ENCODE measurements at places on chromosomes 2 and 18. TPM values are rescaled to one million over a fixed set of nuclear protein-coding genes. Genes with fewer than 3 reads are reported as not detected.

DNA sequence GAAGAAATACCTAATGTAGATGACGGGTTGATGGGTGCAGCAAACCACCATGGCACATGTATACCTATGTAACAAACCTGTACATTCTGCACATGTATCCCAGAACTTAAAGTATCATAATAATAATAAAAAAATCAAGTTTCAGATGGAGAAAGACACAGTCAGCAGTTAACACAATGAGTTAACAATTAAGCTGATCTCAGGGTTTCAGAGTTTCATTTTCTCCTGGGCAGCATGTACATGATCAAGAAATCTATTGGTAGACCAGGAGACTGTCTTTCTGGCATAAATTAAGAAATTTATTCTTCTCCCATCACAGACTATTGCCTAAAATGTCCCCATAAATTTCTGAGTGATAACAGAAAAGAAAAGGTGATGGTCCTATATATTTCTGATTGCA, 155.3 kb downstream of the RAD51AP2 start:
- DNase-seq: no peak

Gene CACNB4
- 15.3 TPM for total RNA-seq

Gene POTEC
- not detected for total RNA-seq

DNA sequence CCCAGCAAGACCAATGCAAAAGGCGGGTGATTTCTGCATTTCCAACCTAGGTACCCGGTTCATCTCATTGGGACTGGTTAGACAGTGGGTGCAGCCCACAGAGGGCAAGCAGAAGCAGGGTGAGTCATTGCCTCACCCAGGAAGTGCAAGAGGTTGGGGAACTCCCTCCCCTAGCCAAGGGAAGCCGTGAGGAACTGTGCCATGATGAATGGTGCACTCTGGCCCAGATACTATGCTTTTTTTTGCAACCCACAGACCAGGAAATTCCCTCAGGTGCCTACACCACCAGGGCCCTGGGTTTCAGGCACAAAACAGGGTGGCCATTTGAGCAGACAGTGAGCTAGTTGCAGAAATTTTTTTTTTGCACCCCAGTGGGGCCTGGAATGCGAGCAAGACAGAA, 662.6 kb upstream of the ACVR2A start:
- no peak for DNase-seq

All from upper lobe of right lung (tissue), 1 donor.